Stimulated activated CD8-positive, alpha-beta memory T cell treated with anti-CD3 and anti-CD28 coated beads, Interleukin-2, amount 100 ng/mL, for 48 hours (primary cell): ENCODE measurements at places on chromosomes 3 and 15.

- peak; percentile 84 for DNase-seq
These were observed 54.8 kb upstream of the SPESP1 start for GRCh38 chr15:68875377-68876116.

DNA sequence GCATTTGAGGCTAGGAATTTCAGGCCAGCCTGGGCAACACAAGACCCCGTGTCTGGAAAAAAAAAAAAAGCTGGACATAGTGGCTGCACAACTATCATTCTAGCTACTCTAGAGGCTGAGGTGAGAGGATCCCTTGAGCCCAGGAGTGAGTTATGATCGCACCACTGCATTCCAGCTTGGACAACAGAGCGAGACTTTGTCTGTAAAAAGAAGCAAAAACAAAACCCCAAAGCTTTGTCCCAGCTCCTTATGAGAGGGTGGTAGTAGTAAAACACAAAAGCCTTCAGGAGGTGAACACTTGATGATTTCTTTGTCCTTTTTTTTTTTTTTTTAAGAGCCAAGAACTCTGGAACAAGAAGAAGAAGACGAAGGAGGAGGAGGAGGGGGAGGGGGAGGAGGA, 1.1 kb upstream of the CD200 start:
- DNase-seq, result no peak

DNA sequence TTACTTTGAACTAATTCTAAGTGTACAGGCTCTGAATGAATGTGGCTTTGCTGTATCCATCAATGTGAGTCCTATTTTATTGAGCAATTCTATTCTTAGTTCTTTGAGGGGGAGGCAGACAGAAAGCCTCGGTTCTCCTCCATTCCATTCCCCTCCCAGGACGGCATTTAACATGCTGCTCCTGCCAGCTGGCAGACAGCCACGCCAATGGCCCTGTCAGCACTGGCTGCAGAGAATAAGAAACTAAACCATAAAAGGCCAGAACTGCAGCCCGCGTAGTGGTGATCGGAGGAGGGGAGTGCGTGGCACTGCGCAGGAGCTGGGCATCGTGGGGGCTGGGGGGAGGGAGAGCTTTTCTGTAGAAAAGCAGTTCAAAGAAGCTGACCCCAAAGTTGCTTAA, 76.0 kb upstream of the HACD2 start:
- DNase-seq, result no peak

DNA sequence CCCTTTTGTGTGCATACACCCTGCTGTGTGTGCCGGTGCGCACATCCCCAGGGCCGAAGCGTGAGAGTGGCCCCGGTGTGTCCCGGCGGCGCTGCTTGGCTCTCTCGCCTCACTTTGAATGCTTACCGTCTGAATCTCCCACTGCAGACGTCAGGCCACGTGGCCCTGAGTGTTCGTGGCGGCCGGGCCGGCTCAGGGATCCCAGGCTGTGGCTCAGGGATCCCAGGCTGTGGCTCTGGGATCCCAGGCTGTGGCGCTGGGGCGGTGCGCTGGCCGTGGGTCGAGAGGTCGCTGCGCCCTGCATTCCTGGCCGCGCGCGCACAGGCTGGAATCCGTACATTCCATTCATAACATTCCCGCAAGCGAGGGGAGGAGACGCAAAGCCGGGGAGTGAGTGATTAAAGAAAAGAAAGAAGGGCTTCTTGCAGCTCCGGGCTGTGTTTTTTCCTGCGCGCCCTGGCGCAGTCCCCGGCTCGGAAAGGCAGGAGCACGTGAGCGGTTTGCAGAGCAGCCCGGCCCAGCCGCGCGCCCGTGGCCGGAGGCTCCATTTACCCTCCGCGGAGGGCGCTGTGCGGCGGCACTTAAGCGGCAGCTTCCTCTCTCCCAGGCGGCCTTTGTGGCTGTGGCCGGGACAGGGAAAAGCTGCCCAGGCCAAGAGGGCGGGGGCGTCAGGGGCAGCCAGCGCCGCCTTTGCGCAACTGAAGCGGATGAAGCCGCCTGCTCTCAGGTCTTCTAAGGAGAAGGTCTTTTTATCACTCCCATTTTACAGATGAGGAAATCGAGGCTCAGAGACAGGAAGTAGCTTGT, 87.0 kb upstream of the ALDH1L1 start:
- DNase-seq, result no peak

DNA sequence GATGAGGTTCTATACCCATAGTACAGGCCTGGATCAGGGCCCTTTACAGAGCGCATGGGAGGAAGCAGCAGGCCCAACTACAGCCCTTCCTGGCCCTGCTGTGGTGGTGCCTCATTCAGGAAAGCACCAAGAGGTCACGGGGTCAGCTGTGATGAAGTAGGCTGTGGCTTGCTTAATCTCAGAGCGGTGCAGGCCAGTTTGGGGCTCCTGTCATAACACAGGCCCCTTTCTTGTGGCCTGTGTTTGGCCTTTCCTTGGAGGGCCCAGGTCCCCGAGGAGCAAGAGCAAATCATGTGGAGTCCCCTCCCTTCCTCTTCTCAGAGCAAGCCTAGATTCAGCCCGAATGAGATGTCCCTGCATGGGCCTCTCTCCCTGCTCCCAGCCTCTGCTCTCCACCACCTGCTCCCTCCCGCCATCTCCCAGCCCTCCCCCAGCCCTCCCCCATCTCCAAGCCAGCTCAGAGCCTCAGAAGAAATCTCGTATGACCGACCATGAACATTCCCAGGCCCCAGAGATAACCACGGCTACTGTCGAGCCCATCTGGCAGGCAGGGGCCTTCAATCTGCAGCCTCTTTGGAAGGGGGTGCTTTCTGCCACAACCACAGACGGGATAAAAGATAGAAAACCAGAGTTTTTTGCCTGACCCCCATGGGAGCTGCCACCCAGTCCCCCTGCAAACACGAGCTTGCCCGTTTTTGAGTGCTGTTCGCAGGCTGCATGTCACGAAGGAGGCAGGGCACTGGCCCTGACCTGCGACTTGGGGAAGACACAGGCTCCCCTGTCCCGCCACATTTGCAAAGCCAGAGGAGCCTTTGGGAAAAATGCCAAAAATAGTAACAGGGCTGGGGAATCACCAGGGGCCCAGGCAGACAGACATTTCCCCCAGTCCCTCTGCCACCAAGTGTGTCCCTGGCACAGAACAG, 32.3 kb upstream of the DUSP7 start:
- DNase-seq, result no peak

DNA sequence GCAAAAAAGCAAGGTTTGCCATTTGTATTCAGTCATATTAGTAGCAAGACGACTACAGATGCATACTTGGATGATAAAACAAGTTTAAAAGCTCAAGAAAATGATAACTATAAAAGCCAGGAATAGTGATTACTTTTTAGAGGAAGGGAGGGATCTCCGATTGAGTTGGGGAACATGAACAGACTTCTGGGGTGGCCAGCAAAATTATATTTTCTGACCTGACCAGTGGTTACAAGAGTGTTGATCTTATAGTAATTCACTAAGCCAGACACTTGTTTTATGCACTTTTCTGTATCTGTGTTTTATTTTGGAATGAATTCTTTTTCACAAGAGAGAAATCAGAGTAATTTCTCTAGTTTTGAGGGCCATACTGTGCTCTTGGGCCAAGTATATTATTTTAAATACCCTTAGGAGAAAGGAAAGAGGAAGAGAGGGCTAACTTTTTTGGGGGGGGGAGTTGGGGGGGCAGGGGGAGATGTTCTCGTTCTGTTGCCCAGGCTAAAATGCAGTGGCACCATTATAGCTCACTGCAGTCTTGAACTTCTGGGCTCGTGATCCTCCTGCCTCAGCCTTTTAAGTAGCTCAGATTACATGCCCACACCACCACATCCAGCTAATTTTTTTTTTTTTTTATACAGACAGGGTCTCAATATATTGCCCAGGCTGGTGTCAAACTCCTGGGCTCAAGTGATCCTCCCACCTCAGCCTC, 57.3 kb downstream of the TGFBR2 start:
- DNase-seq, result no peak

- DNase-seq, result no peak
These were observed 106.8 kb upstream of the IL12A start for GRCh38 chr3:159881828-159882309.

GRCh38 chr3:164832216-164832615, 246.1 kb downstream of the SI start:
- no peak for DNase-seq

- DNase-seq, result no peak
These were observed 265.7 kb downstream of the XXYLT1 start for GRCh38 chr3:195005251-195005620.

DNA sequence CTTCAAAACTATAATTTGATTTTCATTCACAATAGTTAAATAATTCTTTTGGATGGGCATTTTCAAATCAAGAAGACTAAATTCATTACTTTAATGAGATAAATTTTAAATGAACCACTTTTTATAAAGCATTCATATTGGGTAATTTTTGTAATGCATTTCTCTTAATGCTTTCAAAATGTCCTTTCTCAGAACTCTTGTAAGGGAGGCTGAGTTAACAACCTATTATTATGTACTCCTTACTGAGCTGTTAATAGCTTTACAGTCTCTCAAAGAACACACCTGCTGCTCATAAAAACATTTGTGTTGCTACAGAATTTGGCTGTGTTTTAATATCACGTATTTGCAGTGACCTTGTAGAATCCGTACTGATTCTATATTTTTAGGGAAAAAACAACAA, 334.0 kb upstream of the ARL6 start:
- no peak for DNase-seq

- no peak for DNase-seq
These were observed 92.5 kb downstream of the BDH1 start for GRCh38 chr3:197463279-197463678.

GRCh38 chr3:150005243-150006112, 34.8 kb upstream of the PFN2 start:
- no peak for DNase-seq

GRCh38 chr3:171044835-171045793, 18.6 kb upstream of the SLC2A2 start:
- no peak for DNase-seq

GRCh38 chr3:157469561-157470294, 33.1 kb downstream of the PTX3 start:
- DNase-seq, result no peak

DNA sequence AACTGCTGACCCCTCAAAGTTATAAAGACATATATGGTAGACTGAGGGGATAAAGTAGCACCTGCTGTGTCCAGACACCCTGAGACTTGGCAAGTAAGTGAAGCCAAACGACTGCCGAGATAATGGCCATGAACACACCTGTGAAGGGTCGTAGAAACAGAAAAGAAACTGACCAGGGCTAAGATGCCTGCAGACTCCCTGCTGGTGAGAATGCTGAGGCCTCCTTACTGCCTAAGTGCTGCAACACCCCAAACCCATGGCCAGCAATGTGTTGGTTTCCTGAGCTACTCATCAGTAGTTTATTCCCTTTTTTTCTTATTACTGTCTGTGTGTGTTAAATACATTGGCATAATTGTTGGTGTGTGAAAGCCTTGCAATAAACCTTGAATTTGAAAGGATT, 233.8 kb downstream of the ZNF385D start:
- no peak for DNase-seq

- DNase-seq, result no peak
These were observed 15.5 kb upstream of the TSEN2 start for GRCh38 chr3:12468757-12469156.

DNA sequence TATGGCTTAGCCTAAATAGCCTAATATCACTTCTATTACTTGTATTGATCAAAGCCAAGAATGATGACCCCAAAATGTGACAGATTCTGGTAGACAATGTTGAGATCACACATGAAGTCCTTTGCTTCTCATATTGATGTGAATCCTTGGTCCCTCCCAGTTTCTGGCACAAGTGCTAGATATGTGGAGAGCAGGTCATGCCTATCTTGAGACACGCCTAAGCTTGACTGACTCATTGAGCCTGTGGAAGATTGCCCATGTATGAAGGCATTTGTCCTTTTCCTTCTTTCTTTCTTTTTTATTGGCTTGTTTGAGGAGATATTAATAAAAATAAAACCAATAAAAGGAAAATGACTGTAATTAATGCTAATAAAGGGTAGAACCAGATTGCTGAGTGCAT, 54.0 kb upstream of the TMEM108 start:
- no peak for DNase-seq

GRCh38 chr3:141039589-141039988, 11.6 kb upstream of the SPSB4 start:
- no peak for DNase-seq

DNA sequence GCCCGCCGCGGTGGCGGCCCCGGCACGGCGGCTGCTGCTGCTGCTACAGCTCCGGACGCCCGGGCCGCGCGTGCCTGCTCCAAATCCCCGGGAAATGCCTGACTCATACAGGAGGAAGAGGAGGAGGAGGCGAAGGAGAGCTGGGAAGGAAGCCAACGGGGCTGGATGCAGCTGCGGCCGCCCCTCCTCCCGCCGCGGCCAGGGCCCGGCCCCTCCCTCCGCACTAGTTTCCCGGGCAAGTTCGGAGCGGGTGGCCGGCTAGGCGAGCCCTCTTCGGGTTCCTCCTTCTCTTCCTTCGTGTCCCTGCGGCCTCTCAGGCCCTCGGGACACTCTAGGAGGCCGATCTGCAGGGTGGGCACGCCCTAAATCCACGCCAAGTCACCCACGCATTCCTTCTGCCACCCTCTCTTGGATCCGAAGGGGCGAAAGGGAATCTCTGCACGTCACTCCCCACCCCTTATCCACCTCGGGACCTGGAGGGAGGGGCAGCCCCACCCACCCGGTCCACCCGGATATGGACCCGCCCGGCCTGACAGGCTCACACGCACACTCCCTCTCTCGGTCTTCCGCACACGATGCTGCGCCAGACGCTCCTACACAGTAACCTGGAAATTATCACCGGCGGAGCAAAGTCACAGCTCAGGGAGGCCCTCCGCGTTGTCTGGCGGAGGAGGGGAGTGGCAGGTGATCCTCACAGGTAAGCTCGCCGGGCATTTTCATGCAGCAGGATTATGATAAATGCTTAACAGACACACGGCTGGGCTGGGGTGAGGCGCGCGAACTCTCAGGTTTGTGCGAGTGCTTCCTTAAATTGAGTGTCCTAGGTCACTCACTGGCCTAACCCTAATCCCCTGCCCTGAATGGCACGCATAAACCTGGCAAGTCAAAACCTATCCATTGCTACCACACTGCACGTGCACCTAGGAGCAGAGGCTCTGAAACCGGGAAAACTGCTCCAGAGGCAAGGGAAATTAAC, at the start of the genes OSBPL10 and ZNF860:
Gene OSBPL10 (minus strand): TSS at position 57 of the 976 bp plus-strand sequence. CDS start 83 bp downstream, outside the sequence.
Gene ZNF860 (plus strand): TSS at position 545 of the 976 bp plus-strand sequence. CDS start 7,330 bp downstream, outside the sequence.
- no peak for DNase-seq

DNA sequence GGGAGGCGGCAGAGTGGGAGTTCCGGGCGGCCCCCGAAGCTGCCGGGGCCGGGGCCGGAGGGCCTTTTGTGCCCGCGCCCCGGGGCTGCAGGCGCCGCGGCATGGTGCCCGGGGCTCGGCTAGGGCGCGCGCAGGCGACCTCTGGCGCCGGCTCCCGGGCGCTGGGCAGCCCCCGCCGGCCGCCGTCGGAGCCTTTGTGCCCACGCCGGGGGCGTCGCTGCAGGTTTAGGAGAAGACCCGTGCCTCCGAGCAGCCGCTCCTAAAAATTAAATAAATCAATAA, 299 bp downstream of the PAQR9 start:
- no peak for DNase-seq

GRCh38 chr3:55968331-55968730, 481.2 kb upstream of the WNT5A start:
- DNase-seq, result no peak

DNA sequence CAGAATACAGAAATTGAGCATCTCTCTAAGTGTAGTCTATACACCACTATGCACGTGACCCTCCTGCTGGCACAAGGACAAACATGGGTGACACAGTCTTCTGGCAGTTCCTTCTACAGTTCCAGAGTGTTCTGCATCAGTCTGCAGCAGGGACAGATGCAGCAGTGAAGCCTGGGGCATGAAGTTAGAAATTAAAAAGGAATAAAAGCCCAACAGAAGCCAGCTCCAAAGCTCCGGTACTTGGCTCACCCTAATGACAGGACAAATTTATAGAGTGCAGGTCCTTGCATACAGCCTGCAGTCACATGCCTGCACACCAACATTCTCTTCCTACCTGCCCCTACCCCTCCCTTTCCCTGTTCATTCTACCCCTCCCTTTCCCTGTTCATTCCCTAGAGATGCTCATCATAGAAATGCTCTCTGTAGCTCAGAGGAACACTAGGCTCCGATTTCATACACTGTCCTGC, 15.0 kb downstream of the UACA start:
- DNase-seq, result no peak
